ENCODE measurements at places on chromosomes 2 and 18.

GRCh38 chr2:10619643-10620042, 70.1 kb downstream of the NOL10 start:
- no peaks in the 10 kb centered on the region for H3K36me3 ChIP-seq
- no peak overlapping the region for H3K4me3 ChIP-seq
- no peak for DNase-seq
- no peaks in the 10 kb centered on the region for H3K27me3 ChIP-seq

GRCh38 chr2:171346723-171347557, 86.8 kb downstream of the METTL8 start:
- H3K4me3 ChIP-seq = no peak overlapping the region
- no peak for DNase-seq
- H3K4me1 ChIP-seq = peaks cover 11% of the 10 kb centered on the region
- no peak overlapping the region for H3K27ac ChIP-seq

GRCh38 chr2:118496870-118497611, 350.4 kb downstream of the EN1 start:
- H3K27ac ChIP-seq = no peak overlapping the region
- DNase-seq = no peak
- H3K36me3 ChIP-seq = no peaks in the 10 kb centered on the region
- no peaks in the 10 kb centered on the region for H3K27me3 ChIP-seq
- H3K4me3 ChIP-seq = no peak overlapping the region

DNA sequence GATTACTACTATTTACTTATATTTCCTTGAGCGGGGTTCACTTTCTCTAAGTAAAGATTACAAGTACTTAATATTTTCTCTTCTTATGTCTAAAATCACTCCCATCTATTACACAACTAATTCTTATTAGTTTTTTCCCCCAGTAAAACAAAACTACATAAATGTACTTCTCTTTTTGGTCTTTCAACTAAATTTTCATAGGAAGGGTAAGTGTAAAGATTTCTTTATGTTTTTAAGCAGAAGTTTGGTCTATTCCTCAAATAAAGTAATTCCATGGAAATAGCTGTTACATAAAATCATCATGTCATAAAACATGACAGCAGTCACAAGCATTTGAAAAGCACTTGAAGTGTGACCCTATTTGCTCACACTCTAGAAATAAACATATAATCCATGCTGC, 249.0 kb downstream of the ZEB2 start:
- no peak for DNase-seq
- H3K4me1 ChIP-seq = no peaks in the 10 kb centered on the region
- no peaks in the 10 kb centered on the region for H3K27me3 ChIP-seq
- H3K4me3 ChIP-seq = no peak overlapping the region
- no peak overlapping the region for H3K27ac ChIP-seq

DNA sequence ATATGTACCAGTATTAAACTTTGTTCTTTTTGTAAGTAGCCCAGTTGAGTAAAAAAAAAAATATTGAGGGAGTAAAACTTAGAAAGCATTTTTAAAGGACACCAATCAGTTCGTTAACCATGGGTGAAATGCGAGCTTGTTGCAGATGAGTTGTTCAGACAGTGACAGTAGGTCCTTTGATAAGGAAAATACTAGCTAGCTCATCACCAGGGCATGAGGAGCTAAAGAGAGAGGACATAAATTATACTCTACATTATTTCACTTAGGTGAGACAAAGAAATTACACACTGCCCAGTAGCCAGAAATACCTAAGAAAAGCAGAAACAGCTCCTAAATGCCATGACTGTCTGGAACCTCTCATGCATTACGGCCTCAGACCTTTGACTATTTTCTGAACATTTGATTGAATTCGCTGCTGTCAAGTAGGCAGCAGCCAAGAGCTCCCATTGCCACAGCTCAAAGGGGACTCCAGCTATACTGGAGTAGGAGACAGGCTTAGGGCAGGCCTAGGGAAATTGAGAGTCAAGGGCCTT, 2.6 kb upstream of the HNRNPLL start:
- no peak overlapping the region for H3K4me3 ChIP-seq
- no peaks in the 10 kb centered on the region for H3K27me3 ChIP-seq
- DNase-seq = no peak
- H3K4me1 ChIP-seq = peaks cover 33% of the 10 kb centered on the region
- no peak overlapping the region for H3K27ac ChIP-seq

DNA sequence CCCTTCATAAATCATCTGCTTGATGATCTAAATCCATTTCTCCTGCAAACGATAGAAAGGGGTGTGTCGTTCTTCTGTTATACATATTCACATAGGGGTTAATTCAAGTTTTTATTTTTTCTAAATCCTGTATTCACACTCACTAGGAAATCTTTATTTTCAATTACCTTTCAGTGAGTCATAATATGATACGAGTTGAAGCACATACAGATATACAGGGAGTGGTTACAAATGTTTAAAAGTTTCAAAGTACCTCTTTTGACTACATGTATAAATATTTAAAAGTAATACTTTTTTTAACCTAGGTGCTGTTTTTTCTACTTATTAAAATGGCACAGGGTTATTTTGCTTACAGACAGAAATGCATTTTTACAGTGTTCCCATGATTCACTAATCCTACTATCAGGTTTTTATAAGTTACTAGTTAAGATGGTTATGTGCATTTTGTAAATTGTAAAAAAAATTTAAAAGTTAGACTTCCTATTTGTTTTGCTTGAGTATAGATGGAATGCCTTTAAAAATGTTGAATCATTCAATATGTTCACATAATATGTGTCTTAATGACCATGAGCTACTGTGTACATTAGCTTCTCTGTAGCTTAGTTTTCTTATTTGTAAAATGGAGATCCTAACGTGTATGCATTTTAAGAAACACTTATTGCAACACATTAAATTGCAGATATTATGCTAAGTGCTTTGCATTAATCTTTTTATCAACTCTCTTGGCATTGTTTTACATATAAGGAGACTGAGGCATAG, 1378.1 kb downstream of the DSC3 start:
- no peaks in the 10 kb centered on the region for H3K27me3 ChIP-seq
- no peak for DNase-seq
- no peaks in the 10 kb centered on the region for H3K36me3 ChIP-seq
- no peak overlapping the region for H3K4me3 ChIP-seq
- H3K27ac ChIP-seq = no peak overlapping the region

GRCh38 chr2:111035830-111036441, 84.8 kb upstream of the BCL2L11 start:
- no peak overlapping the region for H3K27ac ChIP-seq
- no peak for DNase-seq
- no peak overlapping the region for H3K4me3 ChIP-seq
- no peaks in the 10 kb centered on the region for H3K4me1 ChIP-seq

- no peak overlapping the region for H3K27ac ChIP-seq
- H3K4me1 ChIP-seq = peaks cover 3% of the 10 kb centered on the region
- H3K4me3 ChIP-seq = no peak overlapping the region
- DNase-seq = no peak
These were observed 90.1 kb upstream of the CAVIN2 start for GRCh38 chr2:191936882-191937405.

- H3K4me1 ChIP-seq = no peaks in the 10 kb centered on the region
- no peaks in the 10 kb centered on the region for H3K36me3 ChIP-seq
- H3K27me3 ChIP-seq = no peaks in the 10 kb centered on the region
- no peak overlapping the region for H3K4me3 ChIP-seq
These were observed 517.9 kb downstream of the PLCL1 start for GRCh38 chr2:198322275-198322674.

DNA sequence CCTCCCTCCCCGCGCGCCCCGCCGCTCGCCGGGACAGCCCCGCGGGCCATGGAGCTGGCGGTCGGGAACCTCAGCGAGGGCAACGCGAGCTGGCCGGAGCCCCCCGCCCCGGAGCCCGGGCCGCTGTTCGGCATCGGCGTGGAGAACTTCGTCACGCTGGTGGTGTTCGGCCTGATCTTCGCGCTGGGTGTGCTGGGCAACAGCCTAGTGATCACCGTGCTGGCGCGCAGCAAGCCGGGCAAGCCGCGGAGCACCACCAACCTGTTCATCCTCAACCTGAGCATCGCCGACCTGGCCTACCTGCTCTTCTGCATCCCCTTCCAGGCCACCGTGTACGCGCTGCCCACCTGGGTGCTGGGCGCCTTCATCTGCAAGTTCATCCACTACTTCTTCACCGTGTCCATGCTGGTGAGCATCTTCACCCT, 865 bp downstream of the GALR1 start:
- DNase-seq = no peak
- H3K36me3 ChIP-seq = no peaks in the 10 kb centered on the region
